ENCODE measurements at places on chromosomes 3 and 15.
A peak's percentile ranks its signal among the peaks of the same experiment; 100 is the strongest.

GRCh38 chr15:61521953-61522352, 292.9 kb upstream of the RORA start:
- DNase-seq: no peak

DNA sequence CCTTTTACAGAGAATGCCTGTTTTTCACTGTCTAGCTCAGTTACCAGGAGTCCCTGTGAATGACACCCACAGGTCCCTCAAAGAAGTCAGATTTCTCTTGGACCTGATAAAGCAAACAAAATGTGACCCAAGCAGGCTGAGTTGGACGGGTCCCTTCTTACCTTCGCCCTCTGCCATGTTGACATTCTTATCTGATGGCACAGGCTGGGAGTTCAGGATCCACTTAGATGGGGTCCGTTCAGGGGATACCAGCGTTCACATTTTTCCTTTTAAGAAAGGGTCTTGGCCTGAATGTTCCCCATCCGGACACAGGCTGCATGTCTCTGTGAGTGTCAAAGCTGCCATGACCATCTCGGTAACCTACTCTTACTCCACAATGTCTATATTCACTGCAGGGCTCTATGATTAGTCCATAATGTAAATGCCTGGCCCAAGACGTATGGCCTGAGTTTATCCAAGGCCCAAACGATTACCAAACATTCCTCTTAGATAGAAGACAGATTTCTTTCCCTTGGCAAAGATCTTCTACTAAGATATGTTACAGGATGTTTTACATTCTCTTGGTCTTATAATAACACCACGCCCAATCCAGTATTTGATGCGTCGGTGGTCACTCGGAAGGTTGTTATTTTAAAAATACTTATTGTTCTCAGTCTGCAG, 179.1 kb downstream of the THSD4 start:
- DNase-seq: no peak

- no peak for DNase-seq
Observed at GRCh38 chr3:98903099-98903498, 1.6 kb upstream of the DCBLD2 start.

DNA sequence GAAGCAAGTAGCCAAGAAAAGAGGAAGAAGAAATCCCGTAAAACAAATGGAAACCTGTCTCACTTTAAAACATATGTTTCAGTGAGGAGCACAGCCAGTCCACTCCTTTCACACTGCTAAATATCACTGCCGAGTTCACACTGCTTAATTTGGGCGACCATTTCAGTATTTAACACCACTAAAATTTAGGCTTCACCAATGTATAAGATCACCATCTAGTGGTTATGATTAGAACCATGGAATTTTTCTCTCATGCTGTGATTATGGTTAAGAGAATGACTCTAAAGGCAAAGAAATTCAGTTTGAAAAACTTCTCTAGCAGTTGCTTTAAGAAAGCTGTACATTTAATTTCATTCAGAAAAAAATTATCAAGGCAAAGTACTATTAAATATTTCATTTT, 16.6 kb downstream of the SLC4A7 start:
- no peak for DNase-seq

DNA sequence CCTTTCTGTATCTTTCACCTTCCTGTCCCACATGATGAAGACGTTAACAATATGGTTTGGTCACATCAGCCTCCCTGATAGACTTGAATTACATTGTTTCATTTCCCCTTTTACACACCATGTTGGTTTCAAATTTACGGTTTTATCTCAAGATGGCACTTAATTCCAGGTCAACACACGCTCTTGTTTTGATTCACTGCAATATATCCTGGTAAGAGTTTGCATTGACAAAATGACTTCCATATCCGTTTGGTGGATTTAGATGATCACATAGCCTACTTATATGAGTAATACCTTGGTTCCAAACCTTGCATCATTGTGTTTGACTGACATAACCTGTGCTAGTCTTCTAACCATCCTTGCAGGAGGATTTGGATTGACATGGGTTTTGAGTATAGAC, 499.4 kb downstream of the ROBO1 start:
- no peak for DNase-seq

DNA sequence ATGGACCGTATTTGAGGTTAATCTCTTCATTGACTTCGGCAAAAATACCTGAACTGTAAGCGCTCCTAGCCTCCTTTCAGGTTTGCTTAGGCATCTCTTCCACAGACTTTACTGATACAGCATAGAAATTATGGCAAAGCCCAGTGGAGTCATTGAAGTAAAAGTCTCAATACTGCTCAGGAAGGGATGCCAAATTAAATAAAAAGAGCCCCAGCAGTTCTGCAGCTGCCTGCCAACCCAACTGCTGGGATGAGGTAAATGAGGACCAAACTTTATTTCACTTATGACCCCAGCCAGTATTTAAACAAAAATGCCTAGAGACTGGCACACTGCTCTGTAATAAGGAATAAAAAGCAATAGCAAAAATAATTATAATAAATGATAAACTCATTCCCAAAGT, 65.4 kb downstream of the IQCH start:
- DNase-seq: no peak

DNA sequence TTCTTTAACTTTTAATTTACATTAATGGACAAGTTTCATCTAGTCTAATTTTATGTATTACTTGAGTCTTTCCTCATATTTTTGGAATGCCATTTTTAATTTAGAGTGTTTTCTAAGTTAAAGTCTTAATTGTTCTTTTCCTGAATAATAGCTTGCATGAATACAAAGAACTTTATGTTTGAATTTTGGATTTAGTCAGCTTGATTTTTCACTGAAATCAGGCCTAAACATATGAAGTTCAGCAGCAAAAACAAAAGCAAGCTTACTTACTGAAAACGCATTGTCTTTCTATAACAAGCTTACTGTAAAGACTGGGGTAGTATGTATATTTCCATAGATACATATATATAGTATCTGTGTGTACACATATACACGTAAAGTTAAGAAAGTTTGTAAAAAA, 126.0 kb downstream of the ZBTB20 start:
- no peak for DNase-seq

DNA sequence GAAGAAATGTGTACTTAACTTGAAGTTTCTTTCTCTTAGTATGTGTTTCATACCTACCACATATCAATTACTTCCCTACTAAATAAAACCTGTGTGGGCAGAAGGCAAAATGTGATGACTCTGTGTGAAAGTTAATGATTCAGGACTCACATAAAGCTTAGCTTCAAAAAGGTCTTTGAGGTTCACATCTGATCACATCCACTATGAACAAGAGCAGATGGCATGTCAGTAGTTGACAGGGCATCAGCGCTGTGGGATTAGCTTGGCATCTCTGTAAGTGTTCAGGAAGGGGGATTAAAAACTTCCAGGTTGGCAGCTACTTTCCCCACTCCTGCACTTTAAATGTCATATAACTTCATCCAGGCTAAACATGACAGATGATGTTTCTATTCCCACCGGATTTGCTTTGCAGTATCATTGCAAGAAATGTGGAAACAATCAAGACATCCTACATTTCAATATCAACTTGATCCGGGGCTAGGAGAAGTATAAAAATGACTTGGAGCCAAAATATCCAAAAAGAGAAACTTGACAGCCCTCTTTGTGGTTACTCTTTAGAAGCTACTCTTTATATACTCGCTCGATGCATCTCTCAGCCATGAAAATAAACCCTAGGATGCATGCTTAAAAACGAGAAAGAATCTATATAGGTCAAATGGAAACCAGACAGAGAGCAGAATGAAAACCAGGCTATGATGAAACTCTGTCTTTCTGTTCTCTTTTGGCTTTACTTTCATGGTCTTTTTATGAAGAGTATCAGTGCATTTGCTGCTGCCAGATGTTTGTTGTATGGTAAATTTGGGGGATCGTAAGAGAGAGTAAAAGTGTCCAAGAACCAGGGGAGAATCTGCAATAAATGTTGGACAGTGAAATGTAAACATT, 273.1 kb upstream of the ALCAM start:
- no peak for DNase-seq

DNA sequence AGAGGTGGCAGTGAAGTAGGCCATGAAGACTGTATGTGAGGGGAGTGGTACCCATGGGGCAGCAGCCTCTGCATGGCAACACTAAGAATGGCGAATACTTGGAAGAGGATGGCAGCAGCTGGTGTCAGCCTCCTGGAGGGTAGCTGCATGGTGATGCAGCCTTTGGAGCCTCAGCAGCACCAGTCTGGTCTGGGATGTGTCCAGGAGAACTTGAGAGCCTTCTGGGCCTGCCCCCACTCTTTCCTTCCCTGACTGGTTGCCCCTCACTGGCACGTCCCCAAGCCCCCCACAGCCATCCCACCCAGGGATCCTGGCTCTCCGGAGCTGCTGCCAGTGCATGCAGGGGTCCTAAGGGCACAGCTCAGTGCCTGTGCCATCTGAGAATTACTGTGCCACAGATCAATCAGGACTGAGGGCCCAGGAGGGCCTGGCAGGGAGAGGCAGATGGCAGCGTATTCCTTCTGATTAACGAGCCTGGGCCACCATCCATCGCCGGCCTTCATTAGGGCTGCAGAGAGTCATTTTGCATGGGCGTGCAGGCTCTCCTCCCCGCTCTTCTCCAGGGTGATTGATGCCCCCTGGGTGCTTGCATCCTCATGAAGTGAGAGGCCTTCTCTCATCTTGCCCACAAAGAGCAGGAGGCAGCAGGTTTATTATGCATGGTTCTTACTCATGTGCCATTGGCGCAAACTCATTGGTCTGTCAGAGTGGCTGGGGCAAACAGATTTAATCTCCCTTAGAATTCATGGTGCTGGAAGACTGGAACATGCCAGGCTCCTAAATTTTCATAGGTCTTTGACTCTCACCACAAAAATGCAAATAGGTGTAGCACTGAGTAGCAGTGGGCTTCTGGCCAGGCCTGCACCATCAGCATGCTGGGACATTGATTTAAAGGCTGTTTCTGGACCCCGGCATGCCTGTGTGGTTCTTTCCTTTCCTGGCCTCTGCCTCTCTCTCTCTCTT, 116.8 kb downstream of the EPHB1 start:
- DNase-seq: no peak

DNA sequence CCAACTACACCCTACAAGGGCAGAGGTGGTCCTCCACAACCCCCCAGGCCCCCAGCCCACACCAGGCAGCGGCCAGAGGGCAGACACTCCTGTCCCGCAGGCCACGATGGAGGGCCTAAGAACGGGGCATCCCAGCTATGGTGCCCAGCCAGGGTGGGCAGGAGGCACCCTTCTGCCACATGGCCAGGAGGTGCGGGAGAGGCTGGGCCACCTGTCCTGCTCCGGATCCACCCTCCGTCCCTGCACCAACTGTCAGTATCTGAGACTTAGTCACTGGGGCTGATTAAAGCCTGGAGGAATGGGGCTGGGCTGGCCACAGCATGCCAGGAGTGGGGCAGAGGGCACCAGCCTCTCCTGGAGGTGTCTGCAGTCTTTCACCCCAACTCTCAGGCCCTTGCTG, 37.9 kb downstream of the TNK2 start:
- DNase-seq: no peak

- DNase-seq: no peak
Observed at GRCh38 chr3:35932995-35933394, 293.7 kb downstream of the ARPP21 start.

- DNase-seq: no peak
Observed at GRCh38 chr15:75761446-75762356, 49.1 kb upstream of the CSPG4 start.

GRCh38 chr3:186200726-186201125, 91.8 kb upstream of the ETV5 start:
- no peak for DNase-seq

DNA sequence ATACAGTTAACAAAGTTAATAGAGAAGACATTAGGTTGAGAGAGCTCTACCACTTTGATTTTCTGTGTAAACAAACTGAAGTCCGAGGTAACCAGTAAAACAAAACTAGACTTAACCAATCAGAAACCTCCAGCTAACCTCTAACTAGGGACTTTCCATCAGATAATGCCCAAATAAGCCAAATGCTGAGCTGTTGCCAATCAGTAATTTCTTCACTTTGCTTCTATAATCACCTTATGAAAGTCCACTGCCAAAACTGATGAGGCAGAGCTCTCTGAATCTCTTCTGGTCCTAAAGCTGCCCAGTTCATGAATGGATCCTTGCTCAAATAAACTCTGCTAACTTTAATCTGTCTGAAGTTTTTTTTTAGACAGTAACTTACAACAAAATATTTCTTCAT, 448.0 kb upstream of the NECTIN3 start:
- no peak for DNase-seq

- DNase-seq: no peak
Observed at GRCh38 chr3:103410231-103410630, 975.4 kb downstream of the ZPLD1 start.

- DNase-seq: no peak
Observed at GRCh38 chr3:111864821-111865656, 6.0 kb downstream of the PHLDB2 start.

DNA sequence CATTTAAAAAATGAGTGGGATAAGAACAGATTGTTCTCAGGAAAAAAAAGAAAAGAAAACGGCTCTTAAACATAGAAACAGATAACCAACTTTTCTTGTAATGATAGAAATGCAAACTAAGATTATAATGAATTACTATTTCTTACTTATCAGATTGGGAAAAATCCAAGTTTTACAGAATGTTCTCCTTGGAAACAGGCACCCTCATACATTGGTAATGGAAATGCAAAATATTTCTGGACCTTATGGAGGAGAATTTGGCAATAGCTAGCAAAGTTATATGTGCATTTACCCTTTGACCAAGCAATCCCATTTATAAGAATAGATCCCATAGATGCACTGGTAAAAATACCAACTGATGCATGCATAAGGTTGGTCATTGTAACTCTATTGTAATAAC, 3.7 kb upstream of the ANKDD1A start:
- no peak for DNase-seq

- no peak for DNase-seq
Observed at GRCh38 chr3:153032891-153033290, 129.1 kb upstream of the RAP2B start.

GRCh38 chr3:186425788-186426730, 64.0 kb upstream of the DGKG start:
- no peak for DNase-seq

DNA sequence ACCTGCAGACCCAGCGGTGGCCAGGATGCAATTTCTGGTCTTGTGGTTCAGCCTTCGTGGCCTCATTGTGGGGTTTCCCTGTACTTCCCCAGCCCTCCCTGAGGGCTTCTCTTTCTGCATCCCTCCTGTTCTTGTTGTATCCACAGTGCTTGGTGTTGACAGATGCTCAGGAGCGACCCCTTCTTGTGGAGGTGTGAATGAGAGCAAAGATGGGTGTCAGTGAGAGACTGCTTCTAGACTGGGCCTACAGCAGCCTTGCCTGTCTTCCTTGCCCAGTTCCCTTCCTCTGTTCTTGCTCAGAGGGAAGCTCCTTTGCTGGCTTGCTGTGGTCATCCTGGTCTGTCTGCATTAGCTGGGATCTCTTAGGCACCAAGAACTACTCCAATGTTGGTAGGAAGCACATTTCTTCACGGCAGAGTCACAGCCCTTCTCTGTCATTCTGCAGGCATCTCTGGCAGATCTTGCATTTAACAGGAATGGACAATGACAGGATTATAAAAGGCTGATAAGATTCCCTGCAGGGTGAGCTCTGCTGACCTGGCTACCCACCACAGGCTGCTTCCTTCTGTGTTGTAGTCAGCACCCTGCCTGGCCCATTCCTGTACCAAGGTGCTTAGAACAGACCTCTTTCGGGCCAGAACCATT, 317.8 kb upstream of the C2CD4B start:
- peak; percentile 21 for DNase-seq
